ENCODE measurements at places on chromosomes 12 and 14.

- no peak for DNase-seq
These were observed 15.0 kb downstream of the GSG1 start for GRCh38 chr12:13088496-13088895.

- no peak for DNase-seq
These were observed 57.4 kb upstream of the ANO4 start for GRCh38 chr12:100737168-100737567.

- peak; percentile 36 for DNase-seq
These were observed 63.8 kb downstream of the IRF2BPL start for GRCh38 chr14:76964695-76965094.

GRCh38 chr12:96422192-96422591, 22.0 kb upstream of the CDK17 start:
- DNase-seq, result no peak

GRCh38 chr12:131883521-131883900, 10.9 kb upstream of the ULK1 start:
- no peak for DNase-seq

All from stimulated activated CD4-positive, alpha-beta T cell treated with anti-CD3 and anti-CD28 coated beads, Interleukin-4, amount 100 ng/mL, for 48 hours (primary cell).